ENCODE measurements at places on chromosomes 5 and 9.

DNA sequence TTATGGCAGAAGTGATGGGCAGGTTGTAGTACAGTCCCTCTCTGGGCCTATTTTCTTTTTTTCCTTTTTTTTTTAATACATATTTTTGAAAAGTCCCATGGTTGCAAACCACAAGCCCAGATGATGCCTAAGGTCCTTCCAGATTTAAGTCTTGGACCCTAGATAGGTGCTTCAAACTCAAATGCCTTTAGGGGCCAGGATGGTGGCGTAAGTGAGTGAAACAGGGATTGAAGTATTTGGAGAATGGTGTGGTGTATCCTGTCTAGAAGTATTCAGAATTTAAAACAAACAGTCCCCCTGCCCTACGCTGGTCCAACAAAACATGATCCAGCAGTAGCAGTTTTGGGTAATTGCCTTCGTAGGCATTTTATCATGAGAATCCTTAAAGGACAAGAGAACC lies 2.2 kb downstream of the TIGD6 start:
- DNase-seq: no peak

DNA sequence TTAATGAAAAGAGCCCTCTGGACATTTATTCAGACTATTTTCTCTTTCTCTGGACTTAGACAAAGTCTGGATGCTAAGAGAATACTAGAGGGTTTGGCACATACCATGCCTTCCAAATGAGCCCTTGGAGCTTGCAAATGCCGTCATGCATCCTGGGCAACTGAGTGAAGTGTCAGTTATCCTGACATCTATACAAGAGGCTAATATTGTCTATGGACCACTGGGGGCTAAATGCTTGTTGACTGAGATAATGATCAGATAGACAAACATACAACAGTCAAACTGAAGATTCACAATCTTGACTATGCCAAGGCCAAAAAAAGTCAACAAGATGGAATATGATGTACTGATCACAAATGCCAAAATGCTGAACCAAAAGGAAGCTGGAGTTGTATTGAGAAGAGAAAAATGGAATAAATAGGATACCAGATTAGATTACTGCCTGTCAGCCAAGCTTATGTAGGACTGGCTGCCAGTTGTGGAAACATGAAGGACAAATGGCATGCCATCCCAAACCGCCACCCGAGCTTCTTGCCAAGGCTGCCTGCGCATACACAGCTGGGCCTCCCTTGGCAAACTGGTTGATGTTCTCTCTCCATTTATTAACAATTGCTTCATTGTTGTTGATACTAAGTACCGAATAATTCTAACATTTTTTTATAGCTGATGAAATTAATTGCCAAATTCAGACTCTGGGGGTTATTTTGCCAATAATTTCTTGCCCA lies 240.1 kb upstream of the GRAMD2B start:
- no peak for DNase-seq

- no peak for DNase-seq
Measured at GRCh38 chr9:99737649-99738048, 84.0 kb upstream of the NR4A3 start.

DNA sequence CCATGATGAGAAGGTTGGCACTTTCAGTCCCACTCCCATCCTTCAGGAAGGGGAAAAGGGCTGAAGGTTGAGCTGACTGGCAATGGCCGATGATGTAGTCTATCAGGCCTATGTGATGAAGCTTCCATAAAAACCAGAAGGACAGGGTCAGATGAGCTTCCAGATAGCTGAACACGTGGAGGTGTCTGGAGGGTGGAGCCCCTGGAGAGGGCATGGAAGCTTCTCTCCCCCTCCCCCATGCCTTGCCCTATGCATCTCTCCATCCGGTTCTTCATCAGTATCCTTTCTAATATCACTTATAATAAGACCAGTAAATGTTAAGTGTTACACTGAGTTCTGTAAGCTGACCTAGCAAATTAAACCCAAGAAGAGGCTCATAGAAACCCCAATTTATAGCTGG lies 32.6 kb upstream of the SMU1 start:
- no peak for DNase-seq

GRCh38 chr9:4237748-4238511 lies 61.9 kb downstream of the GLIS3 start:
- DNase-seq: no peak

- no peak for DNase-seq
Measured at GRCh38 chr5:140595538-140596300, 31.1 kb downstream of the SLC35A4 start.

DNA sequence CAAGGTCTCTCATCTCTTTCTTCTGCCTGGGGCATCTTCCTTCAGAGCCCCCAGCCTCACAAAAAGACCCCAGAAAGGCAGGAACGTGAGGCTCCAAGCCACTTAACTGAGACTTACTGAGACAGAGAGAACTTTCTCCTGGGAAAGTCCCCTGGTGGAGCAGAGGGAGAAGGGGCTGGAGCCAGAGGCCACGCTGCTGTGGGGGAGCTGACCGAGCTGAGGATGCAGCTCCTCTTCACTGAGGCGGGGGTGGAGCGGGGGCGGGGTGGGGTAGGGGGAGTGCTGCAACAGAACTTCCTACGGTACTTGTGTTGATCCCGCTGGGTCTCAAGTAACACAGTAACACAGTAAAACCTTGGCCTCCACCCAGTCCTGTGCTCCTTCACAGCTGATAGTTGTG lies 204.0 kb downstream of the FSTL4 start:
- DNase-seq: no peak

GRCh38 chr5:74372051-74372450 lies 268.5 kb downstream of the ENC1 start:
- DNase-seq: no peak

DNA sequence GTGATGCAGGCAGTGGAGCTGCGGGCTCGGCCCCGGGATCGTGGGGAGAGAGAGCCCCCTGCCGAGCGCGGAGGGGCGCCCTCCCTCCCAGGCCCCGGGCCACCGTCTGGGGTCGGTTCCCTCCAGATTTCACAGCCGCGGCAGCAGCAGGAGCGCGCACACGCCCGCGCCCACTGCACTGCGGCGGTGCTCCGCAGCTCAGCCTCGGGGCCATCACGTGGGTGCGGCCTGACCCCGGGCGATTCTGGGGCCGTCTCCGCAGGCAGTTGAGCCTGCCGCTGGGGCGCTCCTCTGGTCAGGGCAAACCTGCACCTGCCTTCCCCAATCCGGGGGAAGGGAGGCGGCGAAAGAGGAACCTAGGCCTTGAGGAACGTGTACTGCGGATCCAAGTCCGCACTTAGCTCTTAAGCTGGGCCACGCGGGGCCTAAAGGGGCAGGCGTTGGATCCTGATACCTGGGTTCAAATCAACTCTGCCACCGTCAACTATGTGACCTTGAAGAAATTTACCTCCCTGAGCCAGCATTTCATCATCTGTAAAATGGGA lies 9.4 kb upstream of the DELE1 start:
- DNase-seq: no peak

DNA sequence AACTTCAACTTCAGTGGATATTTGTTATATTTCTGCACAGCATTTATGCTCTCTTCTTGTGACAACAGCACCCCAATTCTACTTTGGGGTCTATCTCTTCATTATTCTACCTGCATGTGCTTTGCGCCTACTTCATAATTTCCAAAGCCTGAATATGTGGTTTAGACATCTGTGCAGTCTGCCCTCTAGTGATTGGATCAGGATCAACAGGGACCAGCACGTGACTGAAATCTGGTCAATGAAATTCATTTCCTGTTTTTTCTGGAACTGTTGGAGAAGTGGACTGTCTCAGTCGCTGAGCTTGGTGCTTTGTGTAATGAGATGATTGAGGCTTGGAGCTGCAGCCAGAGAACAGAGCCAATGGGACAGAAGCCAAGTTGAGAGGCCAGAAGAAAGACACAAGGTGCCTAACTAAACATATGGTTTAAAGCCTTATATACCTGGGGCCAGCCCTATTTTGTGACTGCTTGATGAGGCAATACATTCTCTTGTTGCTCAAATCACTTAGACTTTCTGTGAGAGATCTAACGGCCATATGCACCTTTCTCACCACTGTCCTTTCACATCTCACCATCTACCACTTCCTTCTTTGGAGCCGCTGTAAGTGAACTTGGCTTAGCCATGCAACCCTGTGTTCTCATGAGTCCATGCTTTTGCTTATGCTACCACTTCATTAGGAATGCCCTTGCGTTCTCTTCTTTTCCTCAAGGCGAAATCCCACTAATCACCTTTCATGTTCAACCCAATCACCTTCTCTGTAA lies 68.8 kb upstream of the PPP2R2B start:
- DNase-seq: no peak

- no peak for DNase-seq
Measured at GRCh38 chr9:106859957-106860720, 2.8 kb upstream of the ZNF462 start.

- DNase-seq: no peak
Measured at GRCh38 chr5:158857371-158857770, 242.3 kb downstream of the EBF1 start.

GRCh38 chr9:22067196-22067595 lies 58.1 kb upstream of the CDKN2B start:
- no peak for DNase-seq

DNA sequence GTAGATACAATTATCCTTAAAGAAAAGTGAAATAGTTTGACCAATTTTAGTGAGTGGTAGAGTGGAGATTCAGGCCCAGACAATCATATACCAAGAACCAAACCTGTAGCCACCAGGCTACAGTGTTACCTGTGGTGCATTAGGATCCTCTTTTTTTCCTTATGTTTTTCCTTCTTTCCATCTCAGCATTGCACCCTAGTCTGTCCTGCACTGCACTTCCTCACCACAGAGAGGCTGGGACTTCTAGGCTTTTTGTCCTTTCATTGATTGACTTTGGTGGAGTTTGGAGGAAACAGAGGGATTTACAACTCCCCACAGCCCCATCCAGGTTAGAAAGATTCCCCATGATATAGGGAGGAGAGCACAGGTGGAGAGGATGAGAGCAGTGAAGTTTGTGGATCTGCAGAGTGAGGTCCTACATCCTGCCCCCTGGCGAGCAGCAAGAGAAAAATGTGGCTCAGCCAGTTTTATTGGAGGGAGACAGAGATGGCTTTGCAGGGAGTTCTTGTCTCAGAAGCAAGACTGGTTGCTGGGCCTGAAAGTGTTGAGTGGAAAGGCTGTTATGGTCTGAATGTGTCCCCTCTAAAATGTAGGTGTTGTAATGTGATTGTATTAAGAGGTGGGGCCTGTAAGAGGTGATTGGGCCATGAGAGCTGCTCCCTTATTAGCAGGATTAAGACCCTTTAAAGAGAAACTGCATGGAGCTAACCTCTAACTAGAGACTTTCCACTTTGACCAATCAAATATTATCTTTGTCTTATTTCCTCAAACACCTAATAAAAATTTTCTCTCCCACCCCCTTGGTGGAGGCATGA lies 36.2 kb downstream of the KIF4B start:
- DNase-seq: peak; percentile 99

DNA sequence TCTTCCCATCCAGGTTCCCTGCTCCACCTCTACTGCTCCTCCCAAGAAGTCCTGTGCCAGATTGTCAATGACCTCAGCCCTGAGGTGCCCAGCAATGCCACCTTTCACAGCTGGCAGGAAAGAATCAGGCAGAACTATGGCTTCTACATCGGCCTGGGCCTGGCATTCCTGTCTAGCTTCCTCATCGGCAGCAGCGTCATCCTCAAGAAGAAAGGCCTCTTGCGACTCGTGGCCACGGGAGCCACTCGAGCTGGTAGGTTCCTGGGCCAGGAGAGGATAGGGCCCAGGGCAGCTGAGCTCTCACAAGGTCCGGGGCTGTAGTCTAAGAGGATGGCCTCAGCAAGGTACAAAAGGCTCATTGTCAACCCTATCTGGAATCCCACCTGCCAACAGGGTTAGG lies 3.1 kb downstream of the NIPAL4 start:
- no peak for DNase-seq

DNA sequence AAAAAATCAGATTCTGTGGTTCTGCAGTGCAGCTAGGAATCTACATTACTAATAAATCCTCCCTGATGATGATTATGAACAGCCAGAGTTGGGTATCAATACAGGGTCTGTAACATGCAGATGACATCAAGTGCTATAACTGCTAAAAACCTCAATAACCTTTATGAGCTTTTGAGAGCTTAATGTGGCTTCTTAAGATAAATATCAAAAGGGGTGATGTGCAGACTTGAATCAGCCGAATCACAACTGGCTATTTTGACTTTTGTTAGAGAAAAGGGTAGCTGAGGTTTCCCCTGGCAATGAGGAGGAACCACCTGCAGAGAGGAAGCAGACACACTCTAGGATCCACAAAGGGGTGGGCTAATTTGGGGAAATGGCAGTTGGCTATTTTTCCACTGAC lies 30.2 kb downstream of the CAPSL start:
- DNase-seq: no peak

DNA sequence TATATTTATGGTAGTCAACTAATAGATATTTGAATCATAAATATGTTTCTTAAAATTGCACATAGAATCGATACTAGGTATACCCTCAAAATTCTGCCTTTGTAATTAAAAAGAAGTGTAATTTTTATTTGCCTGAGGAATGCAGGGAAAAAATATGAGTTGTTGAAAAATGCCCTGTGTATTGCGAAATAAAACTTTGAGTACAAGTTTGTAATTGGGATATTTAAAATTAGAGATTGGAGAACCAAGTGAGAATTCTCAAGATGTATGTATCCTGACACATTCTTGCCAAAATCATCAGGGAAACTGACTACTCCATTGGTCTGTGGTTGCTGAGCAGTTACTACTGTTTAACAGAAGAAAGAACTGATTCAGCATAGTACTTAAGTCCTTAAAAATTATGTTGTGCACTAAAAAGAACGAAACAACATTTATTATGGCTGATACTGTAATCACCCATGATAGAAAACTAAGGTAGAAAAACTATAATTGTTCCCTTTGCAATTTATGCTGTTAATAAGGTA lies 36.0 kb downstream of the ST8SIA4 start:
- DNase-seq: no peak

DNA sequence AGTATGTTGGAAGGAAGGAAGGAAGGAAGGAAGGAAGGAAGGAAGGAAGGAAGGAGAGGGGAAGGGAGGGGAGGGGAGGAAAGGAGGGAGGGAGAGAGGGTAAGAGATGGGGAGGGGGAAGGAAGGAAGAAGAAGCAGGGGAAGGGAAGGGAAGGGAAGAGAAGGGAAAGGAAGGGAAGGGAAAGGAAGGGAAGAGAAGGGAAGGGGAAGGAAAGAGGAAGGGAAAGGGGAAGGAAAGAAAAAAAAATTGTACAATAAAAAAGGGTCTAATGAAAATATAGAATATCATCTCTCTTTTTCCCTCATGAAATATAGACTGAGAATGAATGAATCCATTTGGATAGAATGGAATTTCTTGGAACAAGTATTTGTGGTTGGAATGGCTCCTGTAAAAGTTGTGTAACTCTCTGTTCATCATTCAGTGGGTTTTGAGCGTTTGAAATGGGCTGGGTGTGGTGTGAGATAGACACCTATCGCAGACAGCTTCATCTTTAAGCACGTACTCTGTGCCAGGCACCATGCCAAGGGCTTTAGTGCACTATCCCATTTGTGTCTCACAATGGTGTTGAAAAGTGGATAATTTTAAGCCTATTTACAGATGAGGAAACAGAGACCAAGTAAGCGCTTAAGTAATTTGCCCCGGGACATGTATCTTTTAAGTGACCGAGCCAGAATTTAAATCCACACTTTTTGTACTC lies 11.6 kb upstream of the PAPPA start:
- DNase-seq: no peak
